ENCODE measurements at places on chromosomes 7 and 10. TPM values are rescaled to one million over a fixed set of nuclear protein-coding genes. Genes with fewer than 3 reads are reported as not detected.

BTBD16 gene
- polyA plus RNA-seq, result not detected

MKX gene
- not detected for polyA plus RNA-seq

SMKR1 gene
- polyA plus RNA-seq, result 3.4 TPM

GPR141 gene
- not detected for polyA plus RNA-seq

PNLIPRP1 gene
- not detected for polyA plus RNA-seq

NSUN5 gene
- 75.7 TPM for polyA plus RNA-seq

CYP2E1 gene
- polyA plus RNA-seq, result 4.0 TPM

GJD4 gene
- not detected for polyA plus RNA-seq

CRYGN gene
- polyA plus RNA-seq, result not detected

CCDC126 gene
- polyA plus RNA-seq, result 28.0 TPM

POLR2J2 gene
- polyA plus RNA-seq, result 1.3 TPM

PRRT4 gene
- polyA plus RNA-seq, result 32.5 TPM

PAPSS2 gene
- 0.24 TPM for polyA plus RNA-seq

AKR1E2 gene
- polyA plus RNA-seq, result 0.30 TPM

BMPR1A gene
- polyA plus RNA-seq, result 29.9 TPM

SEMA3E gene
- polyA plus RNA-seq, result 8.2 TPM

PARP12 gene
- not detected for polyA plus RNA-seq

NRCAM gene
- polyA plus RNA-seq, result 90.9 TPM

GDF2 gene
- polyA plus RNA-seq, result not detected

CYP26C1 gene
- polyA plus RNA-seq, result not detected

GIMAP5 gene
- not detected for polyA plus RNA-seq

APBB1IP gene
- not detected for polyA plus RNA-seq

GPR22 gene
- polyA plus RNA-seq, result 64.1 TPM

SRGN gene
- not detected for polyA plus RNA-seq

SUN3 gene
- not detected for polyA plus RNA-seq
